T follicular helper cell (primary cell): ENCODE measurements at places on chromosomes 3 and 15.
A peak's percentile ranks its signal among the peaks of the same experiment; 100 is the strongest.

GRCh38 chr3:186534113-186534669 is 10.0 kb downstream of the CRYGS start:
- no peak for DNase-seq

- no peak for DNase-seq
These were observed 561.4 kb downstream of the GABRG3 start for GRCh38 chr15:27532358-27532757.

- no peak for DNase-seq
These were observed 31.2 kb upstream of the USP3 start for GRCh38 chr15:63473007-63473748.

GRCh38 chr15:100731267-100732152 is 129.1 kb downstream of the ASB7 start:
- DNase-seq, result no peak

DNA sequence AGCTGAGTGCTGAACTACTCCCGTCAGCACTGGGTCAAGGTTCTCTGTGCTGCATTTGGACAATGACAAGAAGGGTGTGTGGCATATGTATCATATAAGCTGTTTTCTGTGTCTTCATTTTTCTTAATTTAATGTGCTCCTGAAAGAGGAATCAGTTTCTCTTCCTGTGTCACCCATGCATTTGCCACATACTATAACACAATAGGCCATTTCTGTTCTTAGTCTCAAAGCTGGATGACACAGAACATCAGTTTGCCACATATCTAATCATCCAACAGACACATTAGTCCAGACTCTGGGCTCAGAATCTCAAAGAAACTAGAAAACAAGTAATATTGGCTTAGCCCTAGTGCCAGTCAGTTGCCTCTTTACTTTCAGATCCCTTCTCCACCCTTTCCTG is 34.1 kb downstream of the CEP19 start:
- no peak for DNase-seq

GRCh38 chr15:58432401-58432800 is 610 bp downstream of the LIPC start:
- DNase-seq, result no peak

DNA sequence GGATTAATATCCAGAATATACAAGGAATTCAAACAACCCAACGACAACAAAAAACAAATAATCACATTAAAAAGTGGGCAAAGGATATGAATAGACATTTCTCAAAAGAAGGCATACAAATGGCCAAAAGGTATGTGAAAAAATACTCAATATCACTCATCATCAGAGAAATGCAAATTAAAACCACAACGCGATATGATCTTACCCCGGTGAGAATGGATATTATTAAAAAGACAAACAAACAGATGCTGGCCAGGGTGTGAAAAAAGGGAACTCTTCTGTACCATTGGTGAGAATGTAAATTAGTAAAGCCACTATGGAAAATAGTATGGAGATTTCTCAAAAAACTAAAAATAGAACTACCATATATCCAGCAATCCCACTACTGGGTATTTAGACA is 43.5 kb upstream of the MEF2A start:
- DNase-seq, result no peak

- no peak for DNase-seq
These were observed 84.6 kb downstream of the SLCO3A1 start for GRCh38 chr15:91938136-91938535.

DNA sequence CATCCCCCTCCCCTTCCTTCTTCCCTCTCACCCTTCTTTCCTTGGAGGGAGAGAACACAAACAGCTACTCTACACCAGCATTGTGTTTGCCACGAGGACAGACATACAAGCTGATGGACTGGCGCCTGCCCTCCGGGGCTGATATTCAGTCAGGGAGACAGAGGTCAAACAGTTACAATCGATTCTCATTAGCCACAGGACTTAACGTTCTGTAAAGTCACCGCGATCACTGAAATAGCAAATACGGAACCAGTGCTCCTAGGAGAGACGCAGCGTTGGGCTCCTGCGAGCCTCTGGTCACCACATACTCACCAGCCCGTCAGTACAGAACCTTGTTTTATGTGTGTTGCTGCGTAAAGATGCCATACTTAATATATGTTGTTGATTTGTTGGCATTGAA is 108.8 kb downstream of the LRRK1 start:
- no peak for DNase-seq

- DNase-seq, result no peak
These were observed 2.1 kb upstream of the ALAS1 start for GRCh38 chr3:52195823-52196331.

GRCh38 chr15:38683382-38684242 is 119.0 kb upstream of the RASGRP1 start:
- DNase-seq, result peak; percentile 61

GRCh38 chr15:92801774-92802464 is 98.2 kb upstream of the CHD2 start:
- no peak for DNase-seq

- no peak for DNase-seq
These were observed 164.6 kb downstream of the SUCLG2 start for GRCh38 chr3:67489816-67490215.

DNA sequence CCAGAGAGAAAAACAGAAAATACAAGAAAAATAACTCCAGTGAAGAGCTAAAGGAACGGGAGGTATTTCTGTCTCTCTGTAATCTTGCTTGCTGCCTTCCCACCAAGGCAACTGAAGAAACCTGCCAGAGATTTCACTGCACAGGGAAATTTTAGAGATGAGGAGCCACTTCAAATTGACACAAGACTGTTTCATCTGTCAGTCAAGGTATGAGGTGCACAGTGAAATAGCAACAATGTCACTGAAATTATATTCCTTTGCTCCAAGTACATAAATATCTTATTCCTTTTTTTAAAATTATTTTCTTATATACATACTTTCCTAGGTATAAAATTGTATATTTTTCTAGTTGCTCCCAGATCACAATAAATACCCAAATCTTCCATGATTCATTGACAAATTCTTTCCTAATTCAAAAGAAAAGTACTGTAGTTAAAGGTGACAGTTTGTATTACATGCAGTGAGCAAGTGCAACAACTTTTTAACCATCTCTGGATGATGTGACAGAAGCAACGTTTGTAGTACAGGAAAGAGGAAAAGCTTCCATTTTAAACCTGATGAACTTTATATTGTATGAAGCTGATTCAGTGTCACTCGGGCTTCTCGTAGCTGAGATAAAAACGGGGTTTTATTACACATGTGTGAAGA is 563.4 kb downstream of the TUSC7 start:
- no peak for DNase-seq

DNA sequence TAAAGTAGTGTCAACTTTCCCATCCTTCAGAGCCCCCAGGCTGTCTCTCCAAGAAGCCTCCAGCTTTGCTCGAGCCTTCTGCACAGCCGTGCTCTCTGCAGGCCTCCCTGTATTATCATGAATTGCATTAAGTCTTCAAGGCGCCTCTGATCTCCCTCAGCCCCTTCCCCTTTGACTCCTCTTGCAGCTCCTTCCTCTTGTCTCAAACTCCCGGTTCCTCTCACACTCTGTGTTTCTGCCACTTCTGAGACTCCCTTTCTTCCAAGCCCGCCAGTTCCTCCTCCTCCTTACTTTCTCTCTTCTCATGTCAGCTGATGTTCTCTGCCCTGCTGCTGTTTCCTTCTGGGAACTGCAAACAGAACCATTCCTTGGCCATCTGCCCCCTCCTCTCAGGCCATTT is 418.8 kb downstream of the EPHB1 start:
- DNase-seq, result no peak

- DNase-seq, result no peak
These were observed 1026.0 kb downstream of the TUSC7 start for GRCh38 chr3:117735481-117736101.

DNA sequence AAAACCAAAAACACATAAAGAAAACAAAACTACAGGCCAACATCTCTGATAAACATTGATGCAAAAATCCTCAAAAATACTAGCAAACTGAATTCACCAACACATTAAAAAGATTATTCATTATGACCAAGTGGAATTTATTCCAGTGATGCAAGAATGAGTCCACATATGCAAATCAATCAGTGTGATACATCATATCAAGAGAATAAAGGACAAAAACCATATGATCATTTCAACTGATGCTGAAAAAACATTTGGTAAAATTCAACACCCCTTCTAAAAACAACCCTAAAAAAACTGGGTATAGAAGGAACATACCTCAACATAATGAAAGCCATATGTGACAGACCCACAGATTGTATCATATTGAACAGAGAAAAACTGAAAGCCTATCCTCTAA is 265.6 kb upstream of the DCBLD2 start:
- no peak for DNase-seq

DNA sequence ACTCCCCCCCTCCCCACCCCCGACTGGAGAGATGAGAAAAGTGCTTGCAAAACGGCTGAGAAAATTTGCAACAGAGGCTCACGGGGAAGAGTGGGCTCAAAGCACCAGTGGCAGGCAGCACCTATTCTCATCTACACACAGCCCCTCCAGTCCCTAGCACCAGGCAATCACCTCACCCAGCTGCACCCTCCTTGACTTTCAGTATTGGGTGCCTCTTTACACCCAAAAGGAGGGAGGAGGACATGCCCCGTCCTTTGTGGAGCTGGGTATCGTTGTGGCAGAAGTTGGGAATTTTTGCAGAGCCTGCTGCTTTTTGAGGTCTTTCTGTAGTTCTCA is 182.8 kb upstream of the TOPAZ1 start:
- no peak for DNase-seq

GRCh38 chr3:54257125-54257720 is 134.9 kb downstream of the CACNA2D3 start:
- DNase-seq, result no peak

- DNase-seq, result no peak
These were observed 85.6 kb downstream of the OSBPL10 start for GRCh38 chr3:31895471-31895870.

- DNase-seq, result peak; percentile 16
These were observed 29.5 kb upstream of the ZNF710 start for GRCh38 chr15:89971592-89971997.

DNA sequence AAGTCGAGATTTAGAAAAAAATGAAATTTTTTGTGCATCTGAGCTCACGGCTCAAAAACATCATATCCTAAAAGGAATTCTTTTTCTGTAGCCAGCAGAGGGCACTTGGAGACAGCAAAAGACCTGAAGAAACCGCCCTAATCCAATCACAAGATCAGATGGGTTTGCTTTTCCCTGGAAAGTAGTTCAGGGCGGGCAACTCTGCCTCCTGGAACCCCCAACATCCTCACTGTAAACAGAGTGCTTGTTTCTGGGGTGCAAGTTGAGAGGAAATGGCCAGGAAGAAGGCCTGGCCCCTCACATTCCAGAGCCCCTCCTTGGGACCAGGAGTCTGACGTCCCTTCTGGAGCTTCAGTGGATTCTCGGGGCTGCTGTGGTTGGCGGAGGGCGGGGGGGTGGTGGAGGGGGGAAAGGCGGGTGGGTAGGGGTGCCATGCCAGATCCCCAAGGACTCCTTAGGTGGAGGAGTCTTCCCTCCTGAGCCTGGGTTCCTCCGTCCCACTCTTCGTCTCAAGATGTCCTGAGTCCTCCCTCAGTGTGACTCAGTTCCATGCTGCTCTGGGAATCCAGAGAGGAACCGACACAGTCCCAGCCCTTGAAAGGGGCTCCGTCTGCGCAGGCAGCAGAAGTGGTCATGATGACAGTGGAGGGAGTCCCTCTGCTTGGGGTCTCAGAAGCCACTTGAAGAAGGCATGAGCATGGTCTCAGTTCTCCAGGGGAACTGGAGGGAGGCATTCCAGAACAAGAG is 35.9 kb downstream of the CCK start:
- no peak for DNase-seq

DNA sequence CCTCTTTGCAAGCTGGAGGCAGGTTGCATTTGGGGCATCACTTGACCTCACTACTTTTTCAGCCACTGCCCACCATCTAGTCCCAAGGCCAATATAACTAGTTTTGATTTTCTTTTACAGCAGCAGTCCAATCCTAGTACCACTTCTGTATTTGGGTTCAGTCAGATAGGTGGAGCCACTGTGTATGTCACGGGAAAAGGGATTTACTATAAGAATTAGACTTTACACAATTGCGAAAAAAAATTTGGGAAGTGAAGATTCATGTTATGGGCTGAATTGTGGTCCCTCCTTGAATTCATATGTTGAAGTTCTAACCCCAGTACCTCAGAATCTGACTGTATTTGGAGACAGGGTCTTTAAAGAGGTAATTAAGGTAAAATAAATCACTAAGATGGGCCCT is 37.4 kb upstream of the NMNAT3 start:
- DNase-seq, result no peak

- DNase-seq, result no peak
These were observed 33.0 kb upstream of the APH1B start for GRCh38 chr15:63244399-63244798.

DNA sequence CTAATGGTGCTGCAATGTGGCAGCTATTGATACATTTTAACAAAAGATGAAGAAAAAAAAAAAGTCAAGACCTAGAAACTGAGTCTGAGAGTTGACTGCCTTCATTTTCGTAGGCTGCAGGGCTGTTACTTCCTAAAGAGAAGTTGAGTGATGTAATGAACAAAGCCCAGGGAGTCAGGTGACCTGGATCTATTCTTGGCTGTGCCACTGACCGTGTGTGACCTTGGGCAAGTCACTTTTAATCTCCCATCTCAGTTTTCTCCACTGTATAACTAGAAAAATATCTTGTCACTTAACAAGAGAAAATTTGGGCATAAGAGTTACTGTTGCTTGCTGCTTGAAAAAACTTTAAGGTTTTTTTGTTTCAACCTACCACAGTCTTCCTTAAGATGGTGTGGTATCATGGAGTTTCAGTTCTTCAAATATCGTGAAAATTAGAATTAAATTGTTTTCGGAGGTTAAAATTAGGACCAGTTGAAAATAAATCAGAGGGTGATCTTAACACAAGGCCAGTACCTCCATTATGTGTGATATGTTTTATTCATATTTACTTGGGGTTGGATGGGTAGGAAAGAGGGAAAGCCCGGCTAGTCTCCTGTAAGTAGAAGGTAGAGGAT is 5.8 kb downstream of the FMN1 start:
- DNase-seq, result no peak

DNA sequence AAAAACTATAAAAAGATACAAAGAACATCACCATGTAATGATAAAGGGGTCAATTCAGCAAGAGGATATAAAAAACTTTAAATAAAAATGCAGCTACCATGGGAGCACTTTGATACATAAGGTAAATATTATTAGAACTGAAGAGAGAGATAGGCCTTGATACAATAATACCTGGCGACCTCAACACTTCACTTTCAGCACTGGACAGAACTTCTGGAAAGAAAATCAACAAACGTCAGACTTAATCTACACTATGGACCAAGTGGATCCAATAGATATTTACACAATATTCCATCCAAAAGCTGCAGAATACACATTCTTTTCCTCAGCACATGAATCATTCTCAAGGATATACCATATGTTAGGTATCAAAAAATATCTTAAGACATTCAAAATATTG is 42.0 kb downstream of the WDR49 start:
- no peak for DNase-seq

GRCh38 chr15:101633356-101633755 is 18.8 kb downstream of the TM2D3 start:
- no peak for DNase-seq

GRCh38 chr3:97862582-97862981 is 40.8 kb downstream of the CRYBG3 start:
- DNase-seq, result no peak

- DNase-seq, result no peak
These were observed 87.2 kb upstream of the SLC2A2 start for GRCh38 chr3:171113716-171114115.

- DNase-seq, result no peak
These were observed 139.4 kb upstream of the SLC7A14 start for GRCh38 chr3:170725285-170725731.
